ENCODE measurements at places on chromosomes 2 and 18.
A peak's percentile ranks its signal among the peaks of the same experiment; 100 is the strongest.

GRCh38 chr2:71001592-71001927, 6.9 kb upstream of the TEX261 start:
- no peak for DNase-seq

DNA sequence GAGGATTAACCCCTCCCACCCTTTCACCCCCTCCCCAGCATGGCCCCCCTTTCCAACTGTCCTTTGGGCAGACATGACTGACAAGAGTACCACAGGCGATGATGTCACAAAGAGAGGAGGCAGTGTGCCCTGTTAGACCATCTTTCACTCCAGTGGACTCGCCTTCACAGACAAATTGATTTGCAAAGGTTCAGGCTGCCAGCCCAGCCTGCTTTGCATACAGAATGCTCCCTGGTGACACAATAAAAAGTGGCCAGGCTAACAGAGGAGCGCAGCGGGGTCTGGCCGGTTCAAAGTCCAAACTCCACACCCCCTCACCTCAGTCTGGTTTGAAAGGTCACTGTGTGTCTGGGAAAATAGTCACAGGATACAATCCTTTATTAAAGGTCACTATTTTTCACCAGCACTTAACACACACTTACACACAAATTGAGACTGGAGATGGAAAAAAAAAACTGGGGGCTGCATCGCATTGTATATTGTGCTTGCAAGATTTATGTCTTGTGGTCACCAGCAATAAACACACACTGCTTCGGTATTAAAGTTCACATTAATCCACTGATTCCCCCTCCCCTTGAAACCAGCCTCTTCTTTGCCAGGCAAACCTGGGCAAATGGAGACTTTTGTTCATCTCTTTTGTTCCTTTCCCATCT, 236.9 kb downstream of the BCL11A start:
- DNase-seq = peak; percentile 11

GRCh38 chr2:72222829-72223564, 75.3 kb upstream of the CYP26B1 start:
- no peak for DNase-seq

DNA sequence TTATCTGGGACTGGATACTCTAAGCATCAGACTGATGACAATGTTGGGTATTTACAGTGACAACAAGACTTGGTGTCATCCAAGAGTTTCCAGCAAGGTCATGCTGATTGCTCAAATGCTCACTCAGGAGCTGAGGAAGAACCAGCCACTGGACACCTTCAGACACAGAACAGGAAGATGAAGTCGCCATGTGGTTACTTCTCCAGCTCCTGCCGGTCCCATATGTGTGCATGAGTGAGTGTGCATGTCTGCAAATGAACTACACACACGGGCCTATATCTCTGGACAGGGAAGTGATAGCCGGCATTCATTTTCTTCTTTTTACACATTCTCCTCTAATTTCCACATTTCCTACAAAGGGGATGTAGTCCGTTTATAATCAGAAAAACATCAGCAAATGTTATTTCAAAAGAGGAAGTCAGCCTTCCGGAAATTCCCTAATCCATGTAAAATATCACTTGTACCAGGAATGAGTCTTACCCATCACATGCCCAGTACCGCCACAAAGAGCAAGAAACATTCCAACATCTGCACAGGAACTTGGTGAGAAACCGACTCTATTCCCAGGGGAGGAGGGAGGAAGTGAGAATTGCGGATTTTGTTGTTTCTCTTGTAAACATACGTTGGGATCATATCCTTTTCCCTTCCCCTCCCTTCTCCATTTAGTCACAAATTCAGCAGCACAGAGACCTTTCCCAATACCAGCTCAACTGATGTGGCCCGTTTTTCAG, 10.8 kb downstream of the RFX8 start:
- DNase-seq = no peak

DNA sequence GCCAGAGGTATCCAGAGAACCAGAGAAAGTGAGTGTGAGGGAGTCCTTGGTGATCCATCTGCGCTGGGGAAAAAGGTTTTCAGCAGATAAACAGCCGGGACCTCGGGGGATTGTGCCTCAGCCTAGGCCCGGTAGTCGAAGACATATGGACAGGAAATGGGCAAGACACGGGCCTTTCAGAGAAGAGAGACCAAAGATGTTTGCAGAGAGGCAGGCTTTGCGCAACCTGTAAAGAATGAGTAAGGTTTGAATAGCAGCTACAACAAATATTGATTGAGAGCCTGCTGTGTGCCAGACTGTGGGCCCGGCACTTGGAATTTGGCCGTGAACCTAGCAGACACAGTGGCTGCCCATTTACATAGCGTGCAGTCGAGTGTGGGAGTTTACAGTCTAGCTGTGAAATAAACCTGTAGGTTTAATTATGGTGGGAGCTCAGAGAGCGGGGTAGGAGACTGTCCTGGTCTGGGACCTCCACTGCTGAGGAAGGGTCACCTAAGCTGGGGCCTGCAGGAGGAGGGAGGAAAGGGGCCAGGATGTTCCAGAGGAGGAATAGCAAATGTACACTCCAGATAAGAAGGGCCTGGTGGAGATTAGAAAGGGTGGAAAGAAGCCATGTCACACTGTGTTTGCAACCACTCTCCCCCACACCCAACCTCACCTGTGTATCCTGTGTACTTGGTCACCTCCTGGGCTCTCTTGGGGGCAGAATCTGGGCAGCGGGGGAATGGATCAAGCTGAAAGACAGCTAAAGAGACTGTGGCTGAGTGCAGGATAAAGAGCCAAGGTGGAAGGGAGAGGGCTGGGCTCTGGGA, 3.0 kb downstream of the SH2D6 start:
- no peak for DNase-seq

- no peak for DNase-seq
Measured at GRCh38 chr2:142536966-142537365, 340.5 kb upstream of the KYNU start.

DNA sequence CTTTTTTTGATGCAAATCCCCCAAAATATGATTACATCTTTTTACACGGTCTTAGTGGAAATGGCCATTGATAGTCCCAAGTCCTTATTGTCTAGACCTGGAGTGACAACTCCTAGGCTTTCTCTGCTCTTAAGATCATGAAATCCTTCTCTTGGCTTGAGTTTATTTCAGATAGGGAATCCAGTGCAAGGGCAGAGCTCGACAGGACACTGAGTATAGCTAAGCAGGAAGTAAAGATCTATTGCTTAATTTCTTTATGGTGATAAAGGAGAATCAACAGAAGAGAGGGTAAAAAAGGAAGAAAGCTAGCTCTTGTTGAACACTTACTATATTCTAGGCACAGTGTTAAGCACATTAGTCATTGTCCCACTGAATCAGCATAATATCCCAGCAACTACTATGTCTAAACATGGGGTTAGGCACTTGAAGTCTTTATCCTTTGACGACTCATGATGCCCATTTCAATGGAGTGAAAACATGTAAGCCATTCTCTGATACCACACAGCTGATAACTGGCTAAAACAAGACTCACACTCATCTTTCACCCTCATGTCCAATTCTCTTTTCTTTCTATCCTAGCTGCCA, 74.1 kb upstream of the LRATD1 start:
- no peak for DNase-seq

DNA sequence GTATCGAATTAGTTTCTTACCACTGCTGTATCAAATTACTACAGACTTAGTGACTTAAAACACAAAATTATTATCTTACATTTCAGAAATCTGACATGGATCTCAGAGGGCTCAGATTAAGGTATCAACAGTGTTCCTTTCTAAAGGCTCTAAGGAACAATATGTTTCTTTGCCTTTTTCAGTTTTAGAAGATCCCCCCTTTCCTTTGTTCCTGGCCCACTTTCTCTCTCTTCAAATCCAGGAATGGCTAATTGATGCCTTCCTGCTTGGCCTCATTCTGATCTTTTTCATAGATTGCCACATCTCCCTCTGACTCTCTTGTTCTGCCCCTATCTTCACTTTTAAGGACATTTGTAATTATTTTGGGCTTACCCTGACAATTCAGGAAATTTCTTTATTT, 65.7 kb downstream of the LRP1B start:
- no peak for DNase-seq

GRCh38 chr2:205692104-205692503, 9.8 kb downstream of the NRP2 start:
- no peak for DNase-seq

DNA sequence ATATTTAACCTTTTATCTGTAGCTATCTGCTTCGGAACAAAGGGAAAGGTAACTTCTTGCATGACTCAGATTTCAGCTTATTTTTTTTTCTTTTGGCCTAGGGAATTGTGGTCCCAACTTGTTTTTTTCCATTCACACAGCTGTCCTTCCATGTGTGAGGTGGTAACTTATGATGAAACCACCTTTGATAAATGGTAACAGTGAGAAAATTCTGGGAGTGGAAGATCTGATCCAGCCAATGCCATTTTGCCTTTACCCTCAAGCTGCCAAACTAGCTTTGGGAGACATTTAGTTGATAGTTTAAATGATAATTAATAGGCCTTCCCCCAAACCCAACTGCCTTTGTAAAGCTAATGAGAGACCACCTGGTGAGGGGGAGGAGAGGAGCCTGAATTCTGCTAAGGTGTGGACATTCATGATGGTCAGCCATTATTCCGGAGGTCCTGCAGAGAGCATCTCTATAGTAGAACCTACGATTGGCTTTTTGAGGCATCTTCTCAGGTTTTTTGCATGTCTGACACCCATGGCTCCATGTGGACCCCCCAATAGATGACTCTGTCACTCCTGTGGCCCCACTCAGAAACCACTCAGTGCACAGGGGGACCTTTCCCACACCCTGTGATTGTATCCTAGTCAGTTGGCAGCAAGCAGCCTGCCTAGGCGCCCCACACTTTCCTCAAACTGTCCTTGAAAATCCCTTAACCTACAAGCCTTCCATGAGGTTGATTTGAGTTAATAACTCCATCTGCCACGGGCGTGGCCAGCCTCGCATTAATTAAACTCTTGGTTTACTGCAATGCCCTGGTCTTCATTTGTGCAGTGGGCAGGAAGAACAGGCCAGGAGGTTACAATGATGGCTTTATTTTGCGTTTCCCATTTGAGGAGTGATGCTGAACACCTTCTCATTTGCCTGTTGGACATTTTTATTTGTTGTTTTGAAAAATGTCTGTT, 263.5 kb upstream of the PXDN start:
- DNase-seq = no peak

DNA sequence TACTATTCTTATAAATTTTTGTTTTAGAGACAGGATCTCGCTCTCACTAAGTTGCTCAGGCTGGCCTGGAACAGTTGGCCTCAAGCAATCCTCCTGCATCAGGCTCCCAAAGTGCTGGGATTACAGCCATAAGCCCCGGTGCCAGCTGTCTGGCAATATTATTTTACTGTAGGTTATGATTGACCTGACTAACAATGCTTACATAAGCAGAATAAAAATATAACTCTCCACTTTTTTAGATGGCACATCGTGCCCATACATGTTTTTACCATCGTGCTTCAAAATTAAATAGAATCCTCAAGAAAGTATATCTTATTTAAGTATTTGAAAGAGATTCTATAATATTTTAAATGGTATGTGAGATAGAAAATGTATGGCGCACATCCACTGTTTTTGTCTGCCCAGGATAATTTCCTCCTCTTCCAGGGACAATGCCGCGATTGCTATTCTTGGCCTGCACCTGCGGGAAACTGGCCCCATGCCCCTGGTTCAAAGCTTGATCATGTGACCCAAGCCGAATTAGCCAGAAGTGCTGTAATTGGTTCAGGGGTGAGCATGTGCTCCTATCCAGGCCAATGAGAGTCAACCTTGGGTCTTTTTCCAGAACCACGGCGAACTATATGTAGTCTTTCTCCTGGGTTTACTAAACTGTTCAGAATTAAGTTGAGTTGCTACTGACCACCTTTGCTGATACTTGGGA, 38.3 kb upstream of the GREB1L start:
- DNase-seq = no peak

DNA sequence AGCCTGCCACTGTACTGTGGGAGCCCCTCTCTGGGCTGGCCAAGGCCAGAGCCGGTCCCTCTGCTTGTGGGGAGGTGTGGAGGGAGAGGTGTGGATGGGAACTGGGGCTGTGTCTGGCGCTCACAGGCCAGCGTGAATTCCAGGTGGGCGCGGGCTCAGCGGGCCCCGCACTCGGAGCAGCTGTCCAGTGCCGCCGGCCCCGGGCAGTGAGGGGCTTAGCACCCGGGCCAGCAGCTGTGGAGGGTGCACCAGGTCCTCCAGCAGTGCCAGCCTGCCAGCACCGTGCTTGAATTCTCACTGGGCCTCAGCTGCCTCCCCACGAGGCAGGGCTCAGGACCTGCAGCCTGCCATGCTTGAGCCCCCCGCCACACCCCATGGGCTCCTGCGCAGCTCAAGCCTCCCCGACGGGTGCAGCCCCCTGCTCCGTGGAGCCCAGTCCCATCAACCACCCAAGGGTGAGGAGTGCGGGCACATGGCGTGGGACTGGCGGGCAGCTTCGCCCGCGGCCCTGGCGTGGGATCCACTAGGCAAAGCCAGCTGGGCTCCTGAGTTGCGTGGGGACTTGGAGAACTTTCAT, 69.5 kb upstream of the ABCA12 start:
- no peak for DNase-seq

GRCh38 chr2:232014681-232015080, 53.2 kb downstream of the DIS3L2 start:
- DNase-seq = no peak

- DNase-seq = no peak
Measured at GRCh38 chr18:6629635-6630140, 99.8 kb upstream of the ARHGAP28 start.

DNA sequence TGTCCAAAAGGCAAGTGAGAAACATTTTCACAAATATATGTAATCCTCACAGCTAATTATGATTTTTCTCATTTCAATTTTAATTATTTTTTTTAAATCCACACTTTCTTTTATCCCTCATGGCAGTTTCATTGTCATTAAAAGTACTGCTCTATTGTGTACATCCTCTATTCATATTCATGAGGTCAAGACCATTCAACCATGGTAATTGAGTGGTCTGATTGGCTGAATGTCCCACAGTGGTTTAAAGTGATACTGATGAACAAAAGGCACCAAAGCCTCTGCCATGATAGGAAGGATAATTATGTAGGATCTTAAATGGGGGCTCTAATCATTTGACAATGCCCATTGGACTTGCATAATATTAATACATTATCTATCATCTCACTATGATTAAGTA, 108.4 kb upstream of the EPHA4 start:
- DNase-seq = no peak

- DNase-seq = no peak
Measured at GRCh38 chr2:28355521-28356094, 37.0 kb upstream of the FOSL2 start.

GRCh38 chr18:31493941-31494340, 4.0 kb upstream of the DSG2 start:
- DNase-seq = no peak

GRCh38 chr18:12397793-12398192, 9.9 kb upstream of the PRELID3A start:
- no peak for DNase-seq

- DNase-seq = no peak
Measured at GRCh38 chr2:11329776-11330175, 14.7 kb downstream of the ROCK2 start.

DNA sequence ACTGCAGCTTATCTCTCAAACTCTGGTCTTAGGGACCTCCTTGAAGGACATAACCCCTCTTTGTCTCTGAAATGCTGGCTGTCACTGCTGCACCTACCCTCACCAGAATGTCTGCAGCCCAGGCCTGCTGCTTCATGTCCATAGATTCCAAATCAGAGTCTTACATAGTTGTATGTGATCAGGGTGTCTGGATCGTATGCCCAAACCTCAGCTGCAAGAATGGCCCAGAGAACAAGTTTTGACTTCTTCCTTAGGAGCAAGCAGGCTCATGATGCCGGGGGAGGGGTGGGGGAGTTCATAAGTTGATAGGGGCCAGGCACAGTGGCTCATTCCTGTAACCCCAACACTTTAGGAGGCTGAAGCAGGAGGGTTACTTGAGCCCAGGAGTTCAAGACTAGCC, 55.8 kb upstream of the RMDN2 start:
- no peak for DNase-seq

- DNase-seq = no peak
Measured at GRCh38 chr2:3305952-3306351, 71.7 kb downstream of the EIPR1 start.
